ENCODE measurements at places on chromosomes 7 and 10.

GRCh38 chr7:155526225-155526624 is 20.1 kb downstream of the CNPY1 start:
- DNase-seq = no peak

GRCh38 chr10:21055339-21056135 is 158.4 kb upstream of the NEBL start:
- no peak for DNase-seq

- no peak for DNase-seq
These were observed 136.9 kb upstream of the ASAH2 start for GRCh38 chr10:50388181-50388580.

- DNase-seq = peak; percentile 43
These were observed 20.3 kb upstream of the SFRP5 start for GRCh38 chr10:97791824-97792721.

GRCh38 chr10:128217136-128217535 is 90.9 kb upstream of the MKI67 start:
- no peak for DNase-seq

DNA sequence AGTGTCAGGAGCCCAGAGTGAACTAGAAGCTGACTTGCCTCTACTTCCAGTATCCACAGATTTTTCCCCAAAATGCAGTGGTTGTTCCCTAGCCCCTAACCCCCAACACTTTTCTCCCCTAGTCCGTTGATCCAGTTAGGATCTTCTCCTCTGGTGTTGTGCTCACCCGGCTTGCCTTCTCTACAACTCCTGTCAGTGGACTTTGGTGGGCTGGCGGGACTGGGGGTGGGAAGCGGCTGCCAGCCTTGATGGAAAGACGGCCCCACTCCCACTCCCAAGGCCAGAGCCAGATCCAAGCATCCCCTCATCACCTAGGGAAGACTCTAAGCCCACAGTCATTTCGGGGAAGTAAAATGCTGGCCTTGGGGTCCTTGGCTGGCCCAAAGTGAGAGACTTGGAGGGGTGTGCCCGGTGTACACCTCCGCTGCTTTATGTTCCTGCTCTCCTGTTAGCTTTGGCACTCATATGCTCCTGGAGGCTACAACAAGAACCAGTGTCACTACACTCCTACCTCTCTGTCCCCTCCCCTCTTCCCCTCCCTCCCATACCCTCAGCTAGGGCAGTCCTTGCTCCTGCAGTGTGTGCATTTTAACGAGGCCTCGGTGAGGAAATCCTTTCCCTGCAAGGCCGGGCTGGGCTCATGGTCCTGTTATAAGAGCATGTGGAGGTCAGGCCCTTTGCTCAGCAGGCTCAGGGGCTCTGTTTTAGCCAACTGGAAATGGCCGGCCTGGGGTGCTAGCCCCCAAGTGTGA is 930 bp upstream of the HOXA10 start:
- no peak for DNase-seq

DNA sequence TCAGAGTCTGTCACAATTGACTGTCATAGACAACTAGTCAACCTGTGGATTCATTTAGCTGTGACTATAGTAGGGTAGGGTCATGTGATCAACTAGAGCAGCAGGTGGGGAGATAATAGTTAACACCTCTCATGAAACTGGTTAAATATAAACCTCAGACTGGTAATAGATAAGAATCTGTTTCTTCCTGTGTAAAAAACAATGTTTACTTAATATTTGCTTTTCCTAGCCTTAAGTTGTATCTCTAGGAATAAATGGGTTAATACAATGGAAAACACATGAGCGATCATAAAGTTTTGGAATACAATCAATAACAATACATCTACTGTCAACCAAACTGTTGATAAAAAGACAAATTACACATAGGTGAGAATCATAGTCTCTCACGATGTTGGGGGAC is 43.4 kb upstream of the ITGB8 start:
- no peak for DNase-seq

- DNase-seq = no peak
These were observed 538.9 kb upstream of the IGFBP3 start for GRCh38 chr7:46459942-46460341.

DNA sequence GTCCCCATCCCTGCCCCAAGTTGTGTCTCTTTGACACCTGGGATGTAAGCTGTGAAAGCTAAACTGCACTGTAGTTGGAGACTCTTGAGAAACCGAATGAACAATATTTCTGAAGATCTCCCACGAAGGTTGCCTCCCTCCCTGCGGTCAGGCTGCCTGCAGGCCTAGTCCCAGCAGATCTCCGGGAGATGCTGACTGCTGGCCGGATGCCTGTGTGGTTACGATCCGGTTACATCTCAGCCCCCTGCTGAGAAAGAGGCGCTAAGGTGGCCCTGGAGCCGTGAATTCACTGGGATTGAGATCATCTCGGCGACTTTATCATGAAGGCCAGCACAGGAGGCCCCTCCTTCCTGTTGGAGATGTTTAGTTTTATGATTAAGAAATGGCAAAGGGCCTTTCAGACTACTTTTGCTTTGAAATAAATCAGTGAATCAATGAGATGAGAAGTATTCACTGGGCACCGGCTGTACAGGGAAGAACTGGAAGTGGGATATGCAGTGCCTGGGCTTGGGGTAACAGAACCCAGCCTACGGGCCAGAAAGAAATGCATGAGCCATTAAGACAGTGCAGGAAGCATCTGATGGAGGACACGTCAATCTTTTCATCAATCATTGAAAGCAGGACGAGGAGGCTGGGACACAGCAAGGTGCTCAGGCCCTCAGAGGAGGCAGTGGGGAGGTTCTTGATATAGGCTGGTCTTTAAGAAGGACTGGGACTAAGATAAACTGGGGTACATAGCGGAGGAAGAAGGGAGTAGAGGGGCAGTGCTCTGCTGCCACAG is 177.6 kb downstream of the PRKAG2 start:
- no peak for DNase-seq

- no peak for DNase-seq
These were observed 39.4 kb downstream of the HK1 start for GRCh38 chr10:69317626-69318105.

DNA sequence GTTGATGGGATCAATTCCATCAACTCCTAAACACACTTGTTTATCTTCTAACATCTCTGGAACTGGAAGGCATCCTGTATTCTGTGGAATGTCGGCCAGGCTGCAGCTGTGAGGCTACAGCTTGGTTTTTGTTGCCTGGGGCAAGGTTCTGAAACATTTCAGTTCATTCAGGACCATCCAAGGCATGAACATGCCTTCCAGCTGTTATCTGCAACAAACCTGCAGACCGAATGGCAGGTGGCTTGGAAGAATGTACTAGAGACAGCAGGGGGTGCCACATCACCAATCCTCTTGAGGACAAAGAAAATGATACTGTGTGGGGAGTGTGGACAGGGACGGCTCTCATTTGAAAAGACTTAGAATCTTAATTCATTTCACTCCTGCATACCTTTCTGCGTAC is 12.4 kb downstream of the PAPOLB start:
- no peak for DNase-seq

- DNase-seq = no peak
These were observed 94.1 kb downstream of the SORCS3 start for GRCh38 chr10:104735036-104735756.

GRCh38 chr7:25288556-25289307 is 60.4 kb upstream of the NPVF start:
- no peak for DNase-seq

- DNase-seq = no peak
These were observed 179.3 kb downstream of the TFEC start for GRCh38 chr7:115851291-115851690.

- no peak for DNase-seq
These were observed 26.7 kb downstream of the ELMO1 start for GRCh38 chr7:37421861-37422500.

GRCh38 chr10:22619101-22619500 is 95.3 kb downstream of the PIP4K2A start:
- DNase-seq = no peak

- no peak for DNase-seq
These were observed 15.9 kb downstream of the TDRD1 start for GRCh38 chr10:114195079-114195478.

DNA sequence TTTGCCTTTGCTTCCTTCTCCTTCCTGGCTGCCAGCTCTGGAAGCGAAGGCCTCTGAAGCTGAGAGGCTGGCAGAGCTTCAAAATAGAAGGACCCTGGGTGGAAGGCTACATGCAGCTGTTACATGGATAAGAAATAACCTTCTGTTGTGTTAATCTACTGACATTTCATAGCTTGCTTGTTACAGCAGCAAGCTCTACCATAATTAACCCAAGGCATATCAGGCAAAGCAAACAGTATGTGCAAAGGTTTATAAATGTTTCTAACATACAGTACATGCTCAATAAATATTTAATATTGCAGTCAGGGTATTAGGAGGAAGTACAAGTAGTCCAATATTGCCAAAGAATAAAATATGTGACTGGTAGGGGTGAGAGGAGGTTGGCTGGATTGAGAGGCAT is 55.6 kb upstream of the MKLN1 start:
- no peak for DNase-seq

- DNase-seq = no peak
These were observed 26.8 kb downstream of the EN2 start for GRCh38 chr7:155484483-155485399.

DNA sequence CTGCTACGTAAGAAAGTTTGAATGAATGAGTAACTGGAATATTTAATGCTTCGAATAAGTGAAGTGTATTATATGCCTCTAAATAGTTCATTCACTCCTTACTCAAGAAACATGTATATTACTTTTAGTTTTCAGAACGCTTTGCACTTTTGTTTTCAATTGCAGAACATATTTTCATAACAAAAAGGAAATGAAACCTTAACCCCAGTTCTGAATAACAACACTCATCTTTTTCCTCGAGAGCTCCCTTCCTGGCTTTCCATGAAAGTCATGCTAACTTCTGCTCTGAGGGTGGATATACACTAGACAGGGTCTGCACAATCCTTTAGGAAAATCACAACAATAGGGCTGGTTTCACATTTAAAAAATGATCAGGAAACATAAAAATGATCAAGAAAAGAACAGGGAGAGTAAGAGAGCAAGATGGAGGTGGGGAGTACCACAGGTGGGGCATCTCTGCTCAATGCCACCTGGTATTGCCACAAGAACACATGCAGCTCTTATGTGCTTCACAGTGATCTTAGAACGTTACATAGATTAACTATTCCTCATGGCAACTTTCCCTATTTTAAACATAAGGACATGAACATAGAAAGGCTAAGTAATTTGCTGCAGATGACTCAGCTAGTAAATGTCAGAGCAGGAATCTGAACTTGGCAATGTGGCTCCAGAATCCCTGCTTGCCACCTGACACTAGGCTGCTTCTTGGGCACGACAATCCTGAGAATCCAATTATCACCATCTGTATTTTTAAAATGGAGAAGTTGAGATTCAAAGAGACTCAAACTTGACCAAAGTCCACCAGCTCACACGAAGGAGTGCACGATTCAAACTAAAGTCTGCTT is 219.5 kb upstream of the AOAH start:
- no peak for DNase-seq

DNA sequence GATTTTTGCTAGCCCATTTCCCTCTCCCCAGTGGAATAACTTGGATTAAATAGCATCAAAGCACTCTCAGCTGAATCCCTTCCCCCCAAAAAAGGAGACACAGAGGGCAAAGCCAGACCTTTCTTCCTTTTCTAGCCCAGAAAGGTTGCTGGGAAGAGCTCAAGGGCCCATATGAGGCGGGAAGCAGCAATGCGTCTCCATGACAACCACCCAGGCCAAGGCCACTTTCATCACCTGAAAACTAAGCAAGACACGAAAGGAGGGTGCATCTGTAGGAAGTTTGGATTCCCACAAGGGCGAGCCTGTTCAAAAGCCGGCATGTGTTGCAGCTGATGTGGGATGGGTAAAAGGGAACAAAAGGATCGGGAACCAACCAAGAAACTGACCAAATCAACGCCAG is 229.1 kb downstream of the PLXNA4 start:
- no peak for DNase-seq

GRCh38 chr10:84818961-84819360 is 490.6 kb downstream of the CCSER2 start:
- DNase-seq = no peak

DNA sequence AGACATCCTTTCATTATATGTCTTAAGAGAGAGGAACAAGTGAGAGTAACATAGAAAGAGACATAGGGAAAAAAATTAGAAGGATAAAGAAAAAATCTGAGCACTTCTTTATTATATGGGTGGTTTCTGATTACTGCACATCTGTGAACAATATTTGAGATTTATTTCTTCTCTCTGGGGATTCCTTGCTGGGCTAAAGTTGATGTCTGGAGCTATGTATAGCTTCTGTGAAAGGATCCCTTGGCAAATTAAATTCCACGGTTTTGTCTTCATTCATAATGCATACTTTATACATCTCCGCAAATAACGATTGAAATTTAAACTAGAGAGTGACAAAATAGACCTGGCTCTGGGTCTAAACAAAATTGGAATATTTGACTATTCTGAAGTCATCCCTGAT is 232.2 kb upstream of the CTBP2 start:
- no peak for DNase-seq

DNA sequence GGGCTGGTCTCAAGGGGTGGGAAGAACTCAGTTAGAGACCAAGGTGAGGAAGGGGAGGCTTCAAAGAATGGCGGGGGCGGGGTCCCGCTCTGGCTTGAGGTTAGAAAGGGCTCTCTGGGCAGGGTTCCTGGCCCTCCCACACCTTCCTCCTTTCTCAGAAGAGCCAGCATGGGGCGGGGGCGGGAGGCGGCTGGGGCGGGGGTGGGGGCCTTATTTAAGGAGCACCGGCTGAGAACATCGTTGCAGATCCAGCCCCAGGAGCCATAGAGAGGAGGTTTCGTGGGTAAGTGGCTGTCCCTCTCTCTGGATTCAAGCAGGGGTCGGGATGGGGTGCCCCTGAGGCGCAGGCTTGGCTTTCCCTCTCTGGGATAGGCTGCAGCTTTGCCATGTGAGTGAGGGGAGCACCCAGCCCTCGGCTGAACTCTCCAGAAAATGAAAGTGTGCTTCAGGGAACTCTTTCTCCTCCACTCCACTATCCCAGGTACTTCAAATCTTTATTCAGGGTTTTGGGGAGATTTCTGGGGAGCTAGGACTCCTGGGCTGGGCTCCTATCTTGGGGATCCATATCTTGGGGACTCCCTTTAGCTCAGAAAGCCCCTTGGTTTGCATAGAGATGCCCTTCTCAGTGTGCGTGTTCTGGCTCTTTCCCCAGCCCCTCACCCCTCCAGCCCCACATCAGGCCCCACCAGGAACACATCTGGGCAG is 3.3 kb upstream of the CUEDC2 start:
- DNase-seq = no peak
